ENCODE measurements at places on chromosomes 3 and 15. TPM values are rescaled to one million over a fixed set of nuclear protein-coding genes. Genes with fewer than 3 reads are reported as not detected.
A peak's percentile ranks its signal among the peaks of the same experiment; 100 is the strongest.

The TMEM207 gene
- total RNA-seq: not detected

GRCh38 chr15:56532721-56533460 lies 68.0 kb upstream of the MNS1 start:
- DNase-seq: peak; percentile 92

DNA sequence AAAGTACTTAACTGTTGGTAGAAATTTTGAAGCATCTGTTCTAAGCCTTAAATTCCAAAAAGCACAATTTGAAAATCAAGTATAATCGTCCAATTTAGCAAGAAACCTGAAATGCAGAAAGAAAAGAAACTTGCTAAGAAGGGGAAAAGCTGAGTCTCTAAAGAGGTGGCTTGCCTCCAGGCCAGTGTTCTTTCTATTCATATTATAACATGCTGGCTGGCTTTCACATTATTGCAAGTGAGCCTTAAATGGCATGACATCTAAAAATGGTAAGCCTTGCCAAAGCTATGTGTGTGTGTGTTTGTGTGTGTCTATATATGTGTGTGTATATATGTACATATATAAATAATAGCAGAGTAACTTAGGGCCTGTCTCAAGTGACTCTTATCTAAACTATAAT lies 89.5 kb downstream of the FGF12 start:
- DNase-seq: no peak

The GOLGA8J gene
- 0.40 TPM for total RNA-seq

DNA sequence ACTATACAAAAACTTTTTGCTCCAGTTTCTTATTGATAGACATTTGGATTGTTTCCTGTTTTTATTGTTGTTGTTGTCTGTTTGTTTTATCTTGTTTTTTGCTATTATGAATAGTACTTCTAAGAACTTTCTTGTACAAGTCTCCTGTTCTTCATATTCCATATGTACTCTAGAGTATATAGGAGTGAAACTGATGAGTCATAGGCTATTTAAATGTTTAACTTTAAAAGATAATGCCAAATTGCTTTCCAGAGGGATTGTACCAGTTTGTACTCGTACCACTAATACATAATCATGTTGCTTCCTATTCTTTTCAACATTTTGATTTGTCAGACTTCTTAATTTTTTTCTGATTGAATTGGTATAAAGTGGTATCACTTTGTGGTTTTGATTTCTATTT lies 19.6 kb downstream of the LRRC49 start:
- no peak for DNase-seq

DNA sequence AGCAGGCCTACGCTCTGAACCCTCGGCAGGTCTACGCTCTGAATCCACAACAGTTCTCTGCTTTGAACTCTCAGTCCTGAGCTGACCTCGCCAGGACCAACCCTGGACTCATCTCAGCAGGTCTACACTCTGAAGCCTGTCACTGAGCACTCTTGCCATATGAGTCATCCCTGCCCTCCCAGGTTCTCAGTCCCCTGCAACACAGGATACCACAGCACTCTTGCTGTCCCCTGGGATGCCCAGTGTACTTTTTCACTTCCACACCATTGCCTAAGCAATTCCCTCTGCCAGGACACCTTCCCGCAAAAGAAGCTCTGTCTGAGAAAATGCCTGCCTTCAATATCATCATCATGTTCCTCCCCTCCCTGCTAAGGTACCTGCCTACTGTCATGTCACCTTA lies 42.0 kb downstream of the NUP210 start:
- DNase-seq: no peak

The MCF2L2 gene
- 9.6 TPM for total RNA-seq

DNA sequence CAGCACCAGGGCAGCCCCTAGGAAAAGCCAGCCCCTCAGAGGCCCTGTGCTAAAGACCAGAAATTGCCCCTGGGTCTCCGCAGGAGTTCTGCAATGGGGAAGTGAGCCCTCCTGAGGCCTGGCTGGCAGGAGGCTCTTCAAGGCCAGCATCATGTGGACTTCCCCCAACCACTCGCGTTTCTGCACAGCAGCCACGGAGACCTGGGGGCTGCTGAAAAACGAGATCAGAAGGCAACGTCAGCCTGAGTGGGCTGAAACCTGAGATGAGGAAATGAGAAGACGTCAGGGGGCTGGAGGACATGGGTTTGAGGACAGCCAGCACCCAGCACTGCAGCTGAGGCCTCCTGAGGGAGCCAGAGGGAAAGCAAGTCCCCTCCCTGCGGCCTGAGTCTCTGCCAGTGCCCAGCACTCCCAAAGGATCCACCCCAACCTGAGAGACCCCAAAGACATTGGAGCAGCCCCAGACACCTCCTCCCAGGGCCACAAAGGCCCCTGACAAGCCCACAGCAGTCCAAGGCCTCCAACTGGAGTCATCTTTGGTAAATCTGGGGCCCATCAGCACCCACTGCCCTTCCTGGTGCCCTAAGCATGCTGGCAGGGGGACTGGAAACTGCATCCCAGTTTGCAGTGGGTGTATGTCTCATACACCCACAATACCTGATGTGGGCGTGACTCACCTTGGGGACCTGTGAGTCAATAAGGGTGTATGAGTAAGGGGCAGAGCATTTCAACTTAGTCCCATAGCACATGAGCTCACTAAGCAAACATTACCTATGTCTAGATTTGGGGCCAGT lies 29.2 kb upstream of the CYP11A1 start:
- DNase-seq: no peak

DNA sequence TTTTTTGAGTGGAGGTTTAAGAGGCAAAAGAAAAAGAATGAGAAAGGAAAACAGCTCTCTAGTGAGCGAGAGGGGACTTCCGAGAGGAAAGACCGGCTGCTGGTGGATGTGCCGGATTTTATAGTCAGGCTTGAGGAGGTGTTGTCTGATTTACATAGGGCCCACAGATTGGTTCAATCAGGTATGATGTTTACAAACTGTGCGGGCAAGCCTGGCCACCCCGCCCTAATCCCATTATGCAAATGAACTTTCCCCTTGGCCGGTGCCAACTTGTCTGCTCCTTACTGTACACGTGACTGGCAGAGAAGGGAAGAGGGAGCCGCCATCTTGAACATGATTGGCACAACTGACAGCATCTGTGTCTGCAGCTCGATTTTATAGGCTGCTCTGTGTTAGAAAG lies 44.7 kb downstream of the FAM43A start:
- no peak for DNase-seq

- no peak for DNase-seq
Observed at GRCh38 chr15:33846862-33847261, 121.4 kb upstream of the CHRM5 start.

Measured in spinal cord (tissue), 10 donors.